ENCODE measurements at places on chromosomes 6 and 20.
A peak's percentile ranks its signal among the peaks of the same experiment; 100 is the strongest.

GRCh38 chr20:24160563-24161281 is 172.1 kb upstream of the GGTLC1 start:
- no peak for DNase-seq

DNA sequence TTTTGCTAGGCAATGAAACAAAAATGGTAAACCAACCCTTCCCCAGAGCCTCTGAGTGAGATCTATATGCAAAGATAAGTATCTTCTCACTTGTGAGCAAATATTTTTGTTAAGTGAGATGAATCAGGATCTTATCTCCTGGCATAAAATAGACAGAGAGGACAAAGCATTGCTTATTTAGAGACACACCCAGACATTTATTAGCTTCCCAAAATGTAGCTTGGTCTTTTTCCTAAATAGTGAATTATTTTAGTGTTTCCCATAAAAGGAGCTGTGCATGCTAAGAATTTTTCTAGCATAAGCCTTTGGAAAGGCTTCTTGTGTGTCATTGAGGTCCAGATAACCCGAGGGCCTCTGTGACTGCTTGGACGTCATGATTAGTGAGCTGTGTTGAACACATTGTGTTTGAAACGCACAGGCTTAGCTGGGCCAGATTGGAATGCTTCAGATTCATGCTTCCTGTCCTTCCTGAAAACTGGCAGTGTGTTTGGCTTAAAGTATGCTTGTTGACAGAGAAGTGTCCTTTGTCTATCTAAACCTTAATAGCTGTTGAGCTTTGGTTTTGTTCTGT is 16.5 kb downstream of the MTHFD1L start:
- no peak for DNase-seq

GRCh38 chr6:45892696-45893245 is 122.9 kb downstream of the CLIC5 start:
- DNase-seq: no peak

DNA sequence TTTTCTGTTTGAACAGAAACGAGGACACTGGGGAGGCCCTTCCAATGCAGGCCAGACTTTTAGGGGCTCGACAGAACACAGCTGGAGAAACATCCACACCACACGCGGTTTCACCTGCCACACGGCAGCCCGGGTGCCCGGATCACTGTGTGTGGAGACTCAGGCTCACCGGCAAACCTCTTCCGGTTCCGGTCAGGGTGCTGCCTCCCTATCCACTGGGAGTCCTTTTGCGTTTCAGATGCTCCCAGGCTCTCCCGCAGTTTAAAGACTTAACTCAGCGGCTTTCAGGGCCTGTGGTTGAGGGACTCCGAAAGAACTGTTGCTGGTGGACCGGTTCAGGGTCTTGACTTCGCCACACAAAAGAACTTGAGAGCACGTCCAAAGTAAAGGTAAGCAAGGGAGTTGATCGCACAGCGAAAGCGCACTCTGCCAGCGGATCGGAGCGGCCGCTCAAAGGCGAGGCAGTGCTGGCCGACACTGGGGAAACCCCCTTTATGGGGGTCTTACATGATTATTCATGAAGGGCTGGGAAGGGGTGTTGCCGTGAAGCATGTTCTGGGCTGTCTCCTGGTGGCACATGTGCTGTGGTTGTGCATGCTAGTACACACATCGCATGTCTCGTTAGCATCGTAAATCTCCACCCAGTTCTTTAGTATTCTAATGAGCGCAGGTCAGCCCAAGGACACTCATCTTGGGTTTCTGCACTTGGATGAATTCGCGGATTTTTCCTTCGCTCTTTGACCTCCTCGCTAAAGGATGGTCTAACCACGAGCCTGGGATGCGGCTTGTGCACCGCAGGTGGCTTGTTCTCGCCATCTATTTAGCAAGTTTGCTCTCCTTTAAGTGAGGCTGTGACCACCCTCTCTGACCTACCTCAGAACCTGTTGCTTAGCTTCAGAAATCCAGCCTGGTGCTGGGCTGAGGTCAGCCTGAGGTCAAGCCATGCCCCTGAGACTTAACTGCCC is 180.3 kb downstream of the CDH26 start:
- peak; percentile 12 for DNase-seq

- no peak for DNase-seq
Measured at GRCh38 chr6:158737710-158738615, 81.2 kb downstream of the EZR start.

DNA sequence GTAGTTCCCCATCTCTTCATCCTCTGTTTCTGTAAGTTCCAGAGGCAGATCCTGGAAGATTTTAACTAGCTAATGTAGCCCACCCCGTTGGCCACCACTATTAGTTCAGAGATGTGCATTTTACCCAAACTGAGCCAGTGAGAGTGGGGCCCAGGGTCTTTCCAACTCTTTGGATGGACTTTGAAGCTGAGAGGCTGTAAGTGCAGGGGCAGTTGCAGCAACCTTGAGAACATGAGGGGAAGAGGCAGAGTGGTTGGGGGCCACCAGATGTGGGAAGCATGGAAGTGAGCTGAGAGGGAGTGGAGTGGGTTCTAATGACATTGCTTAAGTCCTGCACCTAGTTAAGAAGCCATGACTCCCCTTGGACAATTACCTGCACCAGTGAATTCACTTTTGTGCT is 72.2 kb downstream of the CDH26 start:
- no peak for DNase-seq

DNA sequence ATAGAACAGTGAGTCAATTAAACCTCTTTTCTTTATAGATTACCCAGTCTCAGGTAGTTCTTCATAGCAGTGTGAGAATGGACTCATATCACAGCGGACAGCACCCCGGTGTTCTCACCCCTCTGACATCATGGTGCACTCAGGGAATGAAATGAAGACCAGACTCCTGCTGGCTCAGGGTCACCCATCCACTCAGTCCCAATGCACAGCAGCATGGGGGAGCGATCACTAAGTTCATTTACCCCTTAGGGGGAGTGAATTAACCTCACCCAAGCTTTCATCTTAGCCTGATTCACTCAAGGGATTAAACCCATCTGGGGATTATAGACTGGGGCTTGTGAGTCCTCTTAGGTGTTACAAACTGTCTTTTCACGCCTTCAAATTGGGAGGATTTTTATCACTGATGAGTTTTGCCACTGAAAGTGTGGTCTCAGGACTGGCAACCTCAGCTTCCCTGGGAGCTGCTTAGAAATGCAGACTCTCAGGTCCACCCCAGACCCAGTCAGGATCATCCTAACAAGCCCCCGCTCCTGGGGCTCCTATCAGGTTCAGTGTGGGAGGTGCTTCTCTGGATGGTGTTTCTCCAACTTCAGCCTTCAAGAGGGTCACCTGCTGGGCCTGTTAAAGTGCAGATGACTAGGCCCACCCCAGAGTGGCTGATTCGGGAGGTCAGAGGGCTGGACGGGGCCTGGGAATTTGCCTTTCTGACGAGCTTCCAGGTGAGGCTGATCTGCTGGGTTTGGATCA is 44.3 kb upstream of the FRMD1 start:
- DNase-seq: no peak

DNA sequence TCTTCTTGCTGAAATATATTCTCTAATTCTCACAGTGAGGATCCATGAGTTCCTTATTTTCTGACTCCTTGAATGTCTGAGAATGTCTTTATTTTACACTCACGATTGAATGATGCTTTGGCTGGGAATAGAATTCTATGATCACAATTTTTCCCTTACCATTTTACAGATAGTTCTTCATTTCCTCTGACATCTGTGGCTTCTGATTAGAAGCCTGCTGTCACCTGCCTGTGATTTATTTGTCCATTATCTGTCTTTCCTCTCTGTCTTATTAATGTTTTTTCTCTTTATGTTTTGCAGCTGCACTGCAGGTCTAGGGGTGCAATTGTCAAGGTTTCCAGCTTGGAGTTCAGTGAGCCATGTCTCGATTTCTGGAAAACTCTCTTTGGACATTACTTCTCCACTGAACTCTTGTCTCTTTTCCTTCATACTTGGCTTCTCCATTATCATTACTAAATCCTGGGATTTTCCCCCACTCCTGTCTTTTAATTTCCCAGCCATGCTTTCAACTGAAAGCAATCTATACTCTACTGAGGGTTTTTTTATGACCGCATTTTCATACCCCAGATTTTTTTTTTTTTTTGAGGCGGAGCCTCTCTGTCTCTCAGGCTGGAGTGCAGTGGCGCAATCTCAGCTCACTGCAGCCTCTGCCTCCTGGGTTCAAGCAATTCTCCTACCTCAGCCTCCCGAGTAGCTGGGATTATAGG is 121.2 kb upstream of the PRND start:
- no peak for DNase-seq

- DNase-seq: no peak
Measured at GRCh38 chr6:119290306-119290705, 59.3 kb downstream of the MAN1A1 start.

DNA sequence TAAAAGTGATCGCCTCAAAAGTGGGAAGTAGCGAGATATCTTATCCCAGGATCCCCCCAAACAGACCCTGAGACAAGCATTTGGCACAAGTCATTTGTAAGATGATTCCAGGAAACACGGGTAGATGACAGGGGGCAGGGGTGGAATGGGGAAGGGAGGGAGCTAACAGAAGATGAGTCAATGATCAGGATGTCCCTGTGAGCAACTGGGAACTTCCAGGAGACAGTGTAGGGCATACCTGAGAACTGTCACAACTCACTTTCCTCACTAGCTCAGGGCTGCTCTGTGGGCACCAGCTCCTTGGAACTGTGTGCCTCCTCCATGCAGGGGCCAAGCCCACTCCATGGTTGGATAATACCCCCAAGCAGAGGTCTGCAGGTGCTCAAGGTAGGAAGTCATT is 38.5 kb upstream of the VSX1 start:
- DNase-seq: no peak

DNA sequence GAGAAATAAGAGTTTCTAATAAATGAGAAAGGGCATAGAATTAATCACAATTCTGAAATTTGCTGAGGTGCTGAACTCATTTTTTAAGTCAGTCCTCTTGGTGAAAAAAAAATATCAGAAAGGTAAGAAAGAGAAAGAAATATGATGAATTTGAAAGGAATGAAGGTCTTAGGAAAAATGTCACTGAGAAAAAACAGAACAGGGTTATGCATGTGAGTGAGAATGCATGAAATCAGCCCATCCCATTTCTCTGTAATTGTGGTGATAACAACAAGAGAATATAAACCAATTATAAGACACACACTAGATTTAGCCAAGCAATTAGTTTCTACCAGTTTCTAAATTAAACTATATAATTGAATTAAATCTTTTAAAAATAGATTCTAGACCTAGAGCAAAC is 138.9 kb downstream of the TBX18 start:
- DNase-seq: no peak

GRCh38 chr6:155770313-155770712 is 314.7 kb upstream of the NOX3 start:
- no peak for DNase-seq

DNA sequence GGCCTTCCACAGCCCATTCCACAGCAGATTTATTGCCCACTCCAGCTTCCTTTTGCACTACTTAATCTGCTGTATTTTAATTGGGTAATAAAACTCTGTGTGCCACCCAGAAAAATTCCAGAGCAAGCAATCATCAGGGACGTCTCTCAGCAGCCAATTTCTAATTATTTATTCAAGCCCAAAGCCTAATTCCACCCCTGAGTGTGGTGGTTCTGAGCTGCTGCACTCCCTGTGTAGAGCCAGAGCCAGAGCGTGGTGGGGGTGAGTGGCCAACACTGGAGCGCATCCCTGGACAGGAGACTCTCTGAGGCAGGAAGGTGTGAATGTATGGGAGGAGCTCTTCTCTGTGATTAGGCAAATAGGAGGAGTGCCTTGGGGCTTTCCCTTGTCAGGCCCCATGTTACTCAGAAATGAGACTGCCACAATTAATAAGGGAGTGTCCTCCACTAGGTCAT is 66.1 kb downstream of the CD24 start:
- DNase-seq: no peak

DNA sequence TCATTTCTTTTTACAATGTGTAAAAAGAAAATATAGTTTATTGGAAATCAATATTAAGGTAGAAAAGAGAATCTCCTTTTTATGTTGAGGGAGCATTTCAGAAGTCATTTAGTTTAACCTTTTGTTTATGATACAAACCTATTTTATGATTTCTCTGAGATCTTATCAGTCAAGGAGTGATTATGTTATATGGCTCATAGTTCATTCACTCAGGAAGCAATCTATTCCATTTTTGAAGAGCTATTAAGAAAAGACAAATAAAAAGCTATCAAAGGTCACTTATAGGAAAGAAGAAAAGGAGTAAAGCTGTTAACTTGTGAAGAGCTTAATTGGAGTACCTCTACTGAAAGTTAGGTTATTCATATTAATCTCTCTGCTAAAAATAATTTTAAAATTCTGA is 526.6 kb upstream of the JAG1 start:
- DNase-seq: no peak

- DNase-seq: no peak
Measured at GRCh38 chr6:142968601-142969000, 23.6 kb upstream of the HIVEP2 start.

GRCh38 chr6:86913795-86914194 is 23.5 kb upstream of the HTR1E start:
- no peak for DNase-seq

DNA sequence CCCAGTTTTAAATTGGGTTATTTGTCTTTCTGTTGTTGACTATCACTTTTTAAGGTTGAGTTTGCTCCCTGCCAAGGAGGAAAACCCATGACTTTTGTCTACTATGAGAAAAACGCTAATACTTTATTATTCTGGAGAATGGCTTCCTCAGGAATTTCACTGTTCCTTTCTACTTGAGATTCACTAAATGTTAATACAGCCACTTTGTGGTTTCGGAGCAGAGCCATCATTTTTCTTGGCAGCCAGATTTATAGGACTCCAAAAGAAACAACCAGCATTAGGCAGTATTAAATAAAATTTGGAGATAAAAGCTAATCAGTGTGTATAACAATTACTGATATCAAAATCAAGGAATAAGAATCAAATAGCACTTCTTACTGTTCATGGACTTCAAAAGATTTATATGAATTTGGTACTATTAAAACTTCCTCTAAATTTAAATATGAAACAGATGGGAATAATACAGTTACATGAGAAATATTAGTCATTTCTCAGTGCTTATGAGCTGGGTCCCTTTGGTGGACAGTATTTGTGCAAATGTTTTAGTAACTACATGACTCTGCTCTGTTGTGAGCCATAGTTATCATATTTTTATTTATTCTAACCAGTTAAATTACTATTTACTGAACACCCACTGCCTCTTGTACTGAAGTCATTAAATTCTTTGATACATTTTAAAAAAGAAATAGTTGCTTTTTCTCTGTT is 64.1 kb upstream of the FBXO30 start:
- DNase-seq: no peak

DNA sequence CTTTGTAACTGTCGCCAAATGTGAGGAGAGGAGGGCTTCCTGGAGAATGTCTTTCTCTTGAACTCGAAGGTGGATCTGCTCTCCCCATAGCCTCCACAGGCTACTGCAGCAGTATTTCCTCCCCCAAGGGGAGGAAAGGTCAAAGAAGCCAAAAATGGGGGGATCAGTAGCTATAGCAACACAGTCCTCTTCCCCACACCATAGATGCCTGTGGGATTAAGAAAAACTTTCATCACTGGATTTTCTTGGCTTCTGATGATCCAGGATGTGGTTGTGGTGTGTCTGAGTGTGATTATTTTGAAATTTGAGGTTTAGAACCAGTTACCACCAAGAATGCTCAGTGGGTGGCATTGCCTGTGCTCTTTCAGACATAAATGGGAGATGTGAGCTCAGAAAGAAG is 140.1 kb upstream of the SPACA1 start:
- DNase-seq: no peak
